ENCODE measurements at places on chromosomes 12 and 14. TPM values are rescaled to one million over a fixed set of nuclear protein-coding genes. Genes with fewer than 3 reads are reported as not detected.

GRCh38 chr14:105220699-105221597 is 27.4 kb upstream of the BTBD6 start:
- no peak for DNase-seq

- no peak for DNase-seq
Observed at GRCh38 chr14:98871796-98872195, 400.2 kb downstream of the BCL11B start.

LIN52 gene
- total RNA-seq, result 11.5 TPM

TROAP gene
- total RNA-seq, result 32.8 TPM

DNA sequence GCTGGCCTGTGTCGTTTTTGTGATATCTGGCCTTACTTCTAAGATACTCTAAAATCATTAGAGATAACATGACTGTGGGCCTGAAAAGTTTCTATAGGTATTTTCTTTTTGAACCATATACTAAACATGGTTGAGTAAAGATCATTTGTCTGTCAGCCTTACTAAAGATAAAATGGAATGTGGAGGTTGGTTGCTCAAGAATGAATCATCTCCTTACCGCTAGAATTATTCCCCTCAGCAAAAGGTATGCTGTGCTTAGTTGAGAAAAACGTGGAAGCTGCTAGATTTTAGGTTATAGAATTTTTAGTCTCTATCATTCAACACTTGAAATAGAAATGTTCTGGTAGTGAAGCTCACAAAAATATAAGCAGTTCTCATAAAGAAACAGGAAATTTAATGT is 407.3 kb downstream of the AEBP2 start:
- peak; percentile 29 for DNase-seq

- DNase-seq, result no peak
Observed at GRCh38 chr12:42216737-42217136, 21.3 kb downstream of the YAF2 start.

GRCh38 chr12:92493816-92494215 is 209.0 kb upstream of the PLEKHG7 start:
- peak; percentile 73 for DNase-seq

DNA sequence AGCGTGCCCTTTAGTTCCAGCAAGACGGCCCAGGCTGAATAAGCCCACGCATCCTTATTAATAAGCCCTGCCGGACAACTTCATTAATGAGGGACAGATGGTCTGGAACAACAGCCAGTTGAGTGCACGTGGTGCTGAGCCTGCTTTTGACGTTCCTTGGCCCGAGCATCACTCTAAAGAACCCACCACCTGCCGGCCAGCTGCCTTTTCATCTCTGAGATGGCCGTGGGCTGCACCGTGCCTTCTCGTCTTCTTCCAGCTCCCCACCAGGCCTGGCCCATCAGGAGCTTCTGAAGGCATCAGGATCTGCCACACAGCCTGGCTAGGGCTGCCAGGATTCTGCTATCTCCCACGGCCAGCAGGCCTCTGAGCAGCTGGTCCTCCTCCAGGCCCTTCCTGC is 80.0 kb downstream of the AACS start:
- DNase-seq, result no peak

- DNase-seq, result no peak
Observed at GRCh38 chr14:25032092-25032784, 17.7 kb downstream of the STXBP6 start.

DNA sequence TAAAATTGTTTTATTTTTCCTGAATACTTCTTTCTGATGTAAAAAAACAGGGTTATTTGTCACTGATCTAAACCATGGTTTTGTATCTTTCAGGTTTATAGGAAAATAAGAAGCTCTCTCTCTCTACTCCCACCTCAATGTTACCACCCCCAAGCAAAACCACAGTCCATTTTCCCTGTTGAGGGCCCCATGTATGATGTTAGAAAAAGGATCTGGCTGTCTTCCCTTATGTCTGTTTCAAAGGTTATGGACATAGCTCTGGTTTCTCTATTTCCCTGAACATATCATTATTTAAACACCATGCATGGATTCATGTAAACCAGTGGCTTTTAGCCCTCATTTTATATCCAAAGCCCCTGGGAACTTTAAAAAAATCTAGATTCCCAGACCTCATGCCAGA is 649.0 kb upstream of the TBX3 start:
- no peak for DNase-seq

ANO2 gene
- under 0.01 TPM for total RNA-seq

DNA sequence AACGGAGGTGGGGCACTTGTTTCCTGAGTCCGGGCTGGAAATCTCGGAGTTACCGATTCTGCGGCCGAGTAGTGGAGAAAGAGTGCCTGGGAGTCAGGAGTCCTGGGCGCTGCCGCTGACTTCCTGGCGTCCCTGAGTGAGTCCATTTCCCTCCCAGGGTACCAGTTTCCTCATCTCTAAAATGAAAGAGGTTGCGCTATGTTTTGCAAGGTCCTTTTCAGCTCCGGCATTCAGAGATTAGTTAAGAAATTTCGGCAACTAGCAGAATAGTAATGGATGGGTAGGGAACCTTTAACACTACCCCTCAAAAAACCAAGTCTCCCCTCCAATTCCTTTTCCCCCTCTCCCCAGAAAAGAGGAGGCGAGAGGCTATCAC is 724 bp downstream of the BLOC1S1 start:
- DNase-seq, result no peak

PLCZ1 gene
- not detected for total RNA-seq

SERPINA10 gene
- total RNA-seq, result not detected

Data from LHCN-M2 (cell line).